ENCODE measurements at places on chromosomes 5 and 9.

GRCh38 chr9:89097219-89097618 lies 81.4 kb downstream of the SHC3 start:
- no peak for DNase-seq

DNA sequence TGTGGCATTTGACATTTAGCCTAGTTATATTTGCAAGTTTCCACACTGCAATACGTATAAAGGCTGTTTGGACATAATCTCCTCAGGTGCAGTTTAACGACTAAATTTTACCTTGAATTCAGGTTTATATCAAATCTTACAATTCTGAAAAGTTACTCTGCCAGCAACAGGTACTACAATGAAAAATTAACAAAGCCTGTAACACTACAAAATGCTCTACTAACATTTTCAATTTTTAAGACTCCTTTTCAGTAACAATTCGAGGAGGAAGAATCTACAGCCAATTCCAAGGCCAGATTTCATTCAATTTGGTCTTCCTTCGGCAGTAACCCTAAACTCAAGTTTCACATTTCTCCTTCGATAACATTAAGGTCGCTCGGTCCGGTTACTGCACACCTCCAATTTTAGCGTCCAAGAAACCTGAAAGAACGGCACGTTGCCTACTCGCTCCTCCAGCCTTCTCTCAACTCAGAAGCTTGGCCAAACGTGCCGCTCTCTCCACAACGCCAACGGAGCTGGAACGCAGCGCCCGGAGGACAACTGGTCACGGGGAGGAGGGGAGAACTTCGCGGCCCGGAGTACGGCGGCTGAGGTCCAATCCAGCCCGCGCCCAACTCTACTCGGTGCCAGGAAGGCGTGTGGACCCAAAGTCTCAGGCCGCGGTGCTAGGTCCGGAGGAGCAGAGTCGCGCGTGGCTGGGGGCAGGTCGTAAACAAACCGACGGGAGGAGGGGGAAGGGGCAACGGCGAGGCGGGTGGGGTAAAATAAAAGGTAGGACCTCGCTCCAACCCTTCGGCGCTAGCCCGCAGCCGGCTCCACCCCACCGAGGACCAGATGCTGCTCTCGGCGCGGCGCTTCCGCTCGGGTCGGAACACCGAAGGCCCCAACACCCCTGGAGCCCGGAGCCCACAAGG lies 681 bp downstream of the FNIP1 start:
- DNase-seq: no peak

DNA sequence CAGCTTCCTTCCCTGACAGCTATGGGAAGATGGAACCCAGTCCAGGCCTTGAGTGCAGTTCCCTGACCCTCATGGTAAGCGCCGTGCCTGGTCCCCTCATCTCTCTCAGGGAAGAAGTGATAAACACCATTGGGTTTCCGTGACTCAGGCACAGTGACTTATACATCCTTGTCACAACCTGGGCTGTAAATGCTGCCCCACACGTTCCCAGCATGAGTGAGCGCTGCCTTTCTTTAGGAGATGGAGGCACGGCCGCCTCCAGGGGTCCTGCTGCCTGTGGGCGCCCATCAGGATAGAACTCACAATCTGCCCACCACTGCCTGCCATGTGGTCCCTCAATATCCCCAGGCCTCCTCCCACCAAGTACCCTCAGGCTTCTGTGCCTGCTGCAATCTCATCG lies 8.3 kb upstream of the NKD2 start:
- DNase-seq: no peak

- DNase-seq: no peak
Observed at GRCh38 chr5:34586117-34586885, 69.8 kb upstream of the RAI14 start.

- no peak for DNase-seq
Observed at GRCh38 chr5:7871653-7872052, 2.7 kb downstream of the MTRR start.

- no peak for DNase-seq
Observed at GRCh38 chr9:116144555-116144954, 9.0 kb upstream of the PAPPA start.

DNA sequence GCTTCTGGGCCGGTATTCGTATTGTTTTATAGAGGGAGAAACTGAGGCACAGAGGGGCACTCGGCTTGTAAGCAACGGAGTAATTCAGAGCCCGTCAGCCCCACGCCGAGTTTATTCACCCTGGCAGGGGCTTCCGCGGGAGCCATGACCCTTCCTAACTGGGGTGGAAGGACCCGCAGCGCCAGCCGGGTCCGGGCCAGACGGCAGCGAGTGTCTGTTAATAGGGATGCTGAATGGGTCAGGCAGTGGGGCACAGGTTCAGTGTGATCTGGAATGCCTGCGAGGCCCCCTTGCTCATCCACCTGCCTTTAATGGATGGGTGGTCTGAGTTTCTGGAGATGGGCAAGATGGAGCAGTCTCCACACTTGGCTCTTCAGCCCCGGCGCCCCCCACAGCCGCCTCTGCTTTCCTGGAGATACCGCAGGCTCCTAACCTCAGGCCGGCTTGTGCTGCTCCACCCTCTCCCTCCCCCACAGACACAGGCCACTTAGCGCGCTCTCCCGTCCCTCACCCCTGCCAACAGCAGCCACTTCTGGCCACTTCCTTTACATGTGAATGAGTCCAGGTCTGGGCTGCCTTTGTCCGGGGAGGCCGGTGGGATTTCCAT lies 147.1 kb downstream of the ERCC6L2 start:
- no peak for DNase-seq

DNA sequence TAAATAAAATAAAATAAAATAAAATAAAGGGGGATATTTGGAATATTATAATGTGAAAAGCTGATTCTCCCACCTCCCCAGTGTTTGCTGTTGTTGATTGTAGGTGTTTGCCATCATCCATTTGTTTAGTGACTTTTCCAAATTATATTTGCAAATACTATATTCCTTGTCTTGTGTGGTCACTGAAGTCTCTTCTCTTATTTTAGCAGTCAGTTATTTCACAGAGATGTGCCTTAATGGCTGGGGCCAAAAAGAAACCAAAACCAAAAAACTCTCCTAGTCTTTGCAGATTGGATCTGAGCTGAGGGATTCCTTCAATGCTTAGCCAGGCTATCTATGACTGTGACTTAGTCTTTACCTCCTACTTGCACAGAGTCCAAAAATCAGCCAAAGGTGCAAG lies 70.9 kb upstream of the ZNF169 start:
- DNase-seq: no peak

GRCh38 chr9:23826120-23826629 lies at the start of gene ELAVL2:
TSS of gene ELAVL2 (minus strand) at chr9:23826240. CDS start at chr9:23762234, 64,006 bp downstream.
- peak; percentile 26 for DNase-seq

DNA sequence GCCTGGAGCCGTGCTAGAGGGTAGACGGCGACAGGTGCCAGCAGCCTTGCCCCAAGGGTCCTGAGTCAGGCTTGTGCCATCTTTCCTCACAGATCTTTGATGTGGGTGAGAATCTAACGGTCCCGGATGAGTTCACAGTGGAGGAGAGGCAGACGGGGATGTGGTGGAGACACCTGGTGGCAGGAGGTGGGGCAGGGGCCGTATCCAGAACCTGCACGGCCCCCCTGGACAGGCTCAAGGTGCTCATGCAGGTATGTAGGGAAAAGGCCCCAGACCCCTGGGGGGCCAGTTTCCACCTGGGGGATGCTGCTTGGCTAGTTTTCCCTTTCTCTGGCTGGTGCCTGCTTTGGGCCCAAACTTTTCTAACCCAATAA lies 24.0 kb downstream of the PTGES2 start:
- DNase-seq: no peak

GRCh38 chr9:14671377-14671776 lies 21.9 kb downstream of the ZDHHC21 start:
- DNase-seq: no peak

DNA sequence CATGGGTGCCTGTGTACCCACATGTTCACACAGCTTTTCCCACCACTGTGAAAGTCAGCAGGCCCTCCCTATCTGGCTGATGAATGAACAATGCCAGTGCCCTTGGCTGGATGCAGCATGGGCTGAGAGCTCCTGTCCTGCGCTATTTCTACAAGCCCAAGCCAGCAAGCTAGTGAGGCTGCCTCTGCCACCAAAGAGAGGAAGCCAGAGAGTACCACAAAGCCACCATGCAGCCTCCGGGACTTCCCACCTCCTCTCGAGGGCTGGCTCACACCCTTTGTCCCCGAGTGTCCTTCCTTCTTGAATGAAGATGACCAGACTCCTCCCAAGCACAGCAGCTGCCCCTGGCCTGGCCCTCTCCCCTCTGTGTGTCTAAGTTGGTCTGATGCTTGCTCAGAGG lies 76.5 kb downstream of the SH3PXD2B start:
- no peak for DNase-seq

DNA sequence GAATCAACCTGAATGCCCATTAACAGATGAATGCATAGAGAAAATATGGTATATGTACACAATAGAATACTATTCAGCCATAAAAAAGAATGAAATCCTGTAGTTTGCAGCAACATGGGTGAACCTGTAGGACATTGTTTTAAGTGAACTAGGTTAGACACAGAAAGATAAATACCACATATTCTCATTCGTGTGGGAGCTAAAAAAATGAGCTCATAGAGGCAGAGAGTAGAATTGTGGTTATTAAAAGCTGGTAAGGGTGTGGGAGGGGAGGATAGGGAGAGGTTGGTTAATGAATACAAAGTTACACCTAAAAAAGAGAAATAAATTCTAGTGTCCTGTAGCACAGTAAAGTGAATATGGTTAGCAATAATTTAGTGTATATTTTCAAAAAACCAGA lies 23.5 kb downstream of the PTTG1 start:
- DNase-seq: no peak

GRCh38 chr5:132180134-132180745 lies 47.4 kb downstream of the P4HA2 start:
- peak; percentile 37 for DNase-seq

DNA sequence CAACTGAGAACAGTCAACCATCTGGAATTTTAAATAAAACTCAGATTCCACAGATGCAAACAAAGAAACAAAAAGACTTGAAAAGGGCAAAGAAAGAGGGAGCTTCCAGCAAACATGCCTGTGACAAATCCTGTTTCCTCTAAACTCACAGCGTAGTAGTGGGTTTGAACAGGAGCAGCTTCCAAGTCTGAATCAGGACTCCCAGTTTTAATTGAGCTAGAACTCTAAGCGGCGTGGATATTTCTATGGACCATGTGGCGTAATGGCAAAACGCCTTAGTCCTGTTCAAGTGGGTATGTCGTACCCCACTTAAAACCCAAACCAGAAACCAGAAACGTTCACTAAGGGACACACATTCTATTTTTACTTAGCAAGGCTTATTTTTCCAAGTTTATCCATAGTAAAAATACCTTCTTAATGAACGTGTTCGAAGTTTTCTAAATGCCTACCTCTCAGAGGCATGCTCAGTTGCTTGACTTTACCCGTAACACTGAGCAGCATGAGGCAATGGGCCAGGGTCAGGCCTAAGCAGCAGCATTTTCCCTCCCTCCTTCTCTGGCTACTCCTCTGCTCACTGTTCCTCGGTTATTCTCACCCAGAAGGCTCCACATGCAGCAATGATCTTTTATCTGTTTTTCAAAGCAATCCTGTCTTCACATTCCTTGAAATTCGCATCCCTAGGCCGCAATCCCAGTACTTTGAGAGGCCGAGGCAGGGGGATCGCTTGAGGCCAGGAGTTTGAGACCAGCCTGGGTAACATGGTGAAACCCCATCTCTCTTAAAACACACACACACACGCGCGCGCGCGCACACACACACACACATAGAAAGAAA lies 77.9 kb downstream of the FNBP1 start:
- DNase-seq: no peak

DNA sequence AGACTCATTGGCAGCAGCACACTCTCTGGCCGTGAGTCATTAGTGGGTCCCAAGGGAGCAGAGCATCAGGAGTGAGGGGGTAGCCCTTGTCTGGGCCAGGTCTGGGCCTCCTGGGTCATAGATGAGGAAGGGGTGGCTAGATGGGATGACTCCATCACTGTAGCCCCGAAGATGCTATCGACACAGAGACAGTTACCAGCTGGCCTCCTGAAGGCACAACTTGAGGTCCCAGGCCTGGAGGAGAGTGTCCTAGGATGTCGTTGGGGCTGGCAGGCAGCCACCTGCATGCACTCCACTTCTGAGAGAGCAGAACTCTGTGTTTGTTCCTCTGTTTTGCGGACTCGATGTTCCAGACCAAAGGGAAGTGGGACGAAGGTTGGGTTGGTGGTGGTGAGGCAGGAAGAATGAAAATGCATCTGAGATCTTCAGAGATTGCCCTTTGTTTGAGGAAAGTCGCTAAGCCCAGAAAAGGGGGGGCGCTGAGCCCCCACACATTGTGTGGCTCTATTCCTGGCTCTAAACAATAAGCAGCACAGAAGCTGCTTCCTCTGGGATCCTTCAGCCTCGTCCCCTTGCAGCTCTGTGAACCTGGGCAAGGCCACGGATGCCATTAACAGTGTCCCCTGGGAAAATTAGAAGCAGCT lies 4.7 kb downstream of the BTNL9 start:
- no peak for DNase-seq

- DNase-seq: no peak
Observed at GRCh38 chr9:133347515-133347984, 381 bp downstream of the MED22 start.

DNA sequence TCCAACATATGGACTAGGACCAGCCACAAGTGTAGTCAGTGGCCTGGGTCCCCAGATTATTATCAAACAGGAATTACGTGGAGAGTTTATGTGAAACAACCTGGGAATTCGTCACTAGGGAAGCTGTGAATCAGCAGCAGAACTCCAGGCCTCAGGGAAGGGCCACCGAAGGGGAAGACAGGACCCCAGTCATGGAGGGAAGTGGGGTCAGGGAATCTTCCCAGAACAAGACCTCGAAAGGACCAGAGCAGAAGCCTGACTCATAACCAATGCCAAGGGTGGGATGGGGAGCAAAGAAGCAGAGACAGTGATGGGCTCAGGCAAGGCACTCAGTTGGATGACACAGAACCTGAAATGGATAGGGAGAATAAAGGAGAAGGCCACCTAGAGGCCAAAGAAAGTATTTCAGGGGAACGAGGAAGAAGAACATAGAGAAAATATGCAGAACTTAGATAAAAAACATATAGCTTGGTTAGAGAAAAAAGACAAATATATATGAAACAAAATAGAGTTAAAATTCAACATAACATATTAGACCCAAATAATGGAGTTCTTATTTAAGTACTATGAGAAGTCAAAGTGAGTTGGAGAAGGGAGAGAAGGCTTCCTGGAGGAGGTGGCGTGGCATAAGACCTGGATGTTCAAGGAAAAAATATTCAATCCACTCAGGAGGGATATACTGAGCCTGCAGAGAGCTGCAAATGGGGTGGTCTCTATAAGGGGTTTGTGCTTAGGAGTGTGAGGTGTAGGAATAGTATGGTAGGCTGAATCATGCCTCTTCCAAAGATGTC lies 66.7 kb upstream of the CAST start:
- no peak for DNase-seq

DNA sequence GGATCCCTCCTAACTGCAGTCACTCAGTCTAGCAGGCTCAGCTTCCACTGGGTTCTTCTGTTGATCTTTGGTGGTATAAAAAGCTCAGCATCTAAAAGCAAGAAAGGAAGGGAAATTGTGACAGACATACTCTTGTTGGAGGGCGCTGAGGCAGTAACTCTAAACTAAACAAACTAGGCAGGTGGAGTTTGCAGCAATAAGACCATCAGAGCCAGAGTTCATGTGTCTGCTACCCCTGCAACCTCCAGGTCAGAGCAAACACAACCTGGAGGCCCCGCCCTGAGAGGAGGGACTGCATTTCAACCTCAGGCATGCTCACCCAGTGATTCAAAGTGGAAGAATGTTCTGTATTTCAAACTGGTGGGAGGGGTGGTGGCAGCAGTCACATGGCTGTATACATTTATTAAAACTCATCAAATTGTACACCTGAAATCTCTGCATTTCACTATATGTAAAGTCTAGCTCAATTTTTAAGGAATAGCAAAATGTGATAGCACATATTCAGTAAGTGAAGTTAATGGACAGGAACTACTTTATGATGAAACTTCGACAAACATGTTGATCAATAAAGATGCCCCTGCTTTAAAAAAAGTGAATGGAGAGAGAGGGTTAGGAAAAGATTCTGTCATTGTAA lies 7.1 kb downstream of the ACTL7A start:
- no peak for DNase-seq

Data from smooth muscle cell of the brain vasculature (primary cell).